ELR (cell line): ENCODE measurements at places on chromosomes 4 and X.

- no peak for DNase-seq
Observed at GRCh38 chr4:6658209-6658595, 17.7 kb downstream of the MRFAP1 start.

DNA sequence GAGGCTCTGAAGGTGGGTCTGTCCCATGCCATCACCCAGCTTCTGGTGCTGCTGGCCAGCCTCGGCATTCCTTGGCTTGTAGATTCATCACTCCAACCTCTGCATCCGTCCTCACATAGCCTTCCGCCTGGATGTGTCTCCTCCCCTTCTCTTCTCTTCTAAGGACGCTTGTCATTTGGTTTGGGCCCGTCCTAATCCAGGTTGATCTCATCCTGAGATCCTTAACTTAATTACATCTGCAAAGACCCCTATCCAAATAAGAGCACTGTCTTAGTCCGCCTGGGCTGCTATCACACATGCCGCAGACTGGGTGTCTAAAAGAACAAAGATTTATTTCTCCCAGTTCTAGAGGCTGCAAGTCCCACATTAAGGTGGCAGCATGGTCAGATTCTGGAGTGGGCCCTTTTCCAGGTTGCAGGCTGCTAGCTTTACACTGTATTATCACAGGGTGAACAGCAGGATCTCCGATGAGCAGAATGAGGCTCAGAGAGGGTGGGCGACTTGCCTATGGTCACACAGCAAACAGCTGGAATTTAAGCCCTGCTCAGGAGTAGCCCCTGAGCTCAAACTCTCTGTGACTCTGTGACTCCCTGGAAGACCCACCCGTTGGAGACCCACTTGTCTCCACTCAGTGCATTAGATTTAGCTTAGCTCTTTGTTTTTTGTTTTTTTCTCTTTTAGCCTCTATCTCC is 113.1 kb downstream of the STK32B start:
- no peak for DNase-seq

GRCh38 chr4:148118633-148119032 is 323.6 kb downstream of the NR3C2 start:
- no peak for DNase-seq

DNA sequence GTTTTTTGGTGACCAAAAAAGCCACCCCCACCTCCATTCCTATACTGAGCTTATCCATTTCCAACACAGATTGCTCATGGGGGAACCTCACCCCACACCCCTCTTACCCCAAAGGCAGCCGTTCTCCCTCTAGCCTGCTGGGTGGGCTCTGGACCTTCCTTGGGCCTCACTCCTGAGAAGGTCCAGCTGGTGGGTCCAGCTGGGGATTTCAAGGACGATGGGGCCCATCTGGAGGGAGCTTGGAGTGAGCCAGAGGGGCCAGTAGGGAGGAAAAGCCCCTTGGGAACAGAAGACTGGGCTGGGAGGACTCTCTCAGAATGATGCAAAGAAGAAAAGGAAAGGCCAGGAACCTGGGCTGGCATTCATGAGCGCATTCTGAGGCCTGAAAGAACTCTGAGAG is 42.0 kb upstream of the PJA1 start:
- no peak for DNase-seq

GRCh38 chr4:144579411-144580030 is 66.4 kb upstream of the HHIP start:
- peak; percentile 88 for DNase-seq

- DNase-seq = peak; percentile 63
Observed at GRCh38 chr4:154719087-154719486, 24.7 kb upstream of the LRAT start.

DNA sequence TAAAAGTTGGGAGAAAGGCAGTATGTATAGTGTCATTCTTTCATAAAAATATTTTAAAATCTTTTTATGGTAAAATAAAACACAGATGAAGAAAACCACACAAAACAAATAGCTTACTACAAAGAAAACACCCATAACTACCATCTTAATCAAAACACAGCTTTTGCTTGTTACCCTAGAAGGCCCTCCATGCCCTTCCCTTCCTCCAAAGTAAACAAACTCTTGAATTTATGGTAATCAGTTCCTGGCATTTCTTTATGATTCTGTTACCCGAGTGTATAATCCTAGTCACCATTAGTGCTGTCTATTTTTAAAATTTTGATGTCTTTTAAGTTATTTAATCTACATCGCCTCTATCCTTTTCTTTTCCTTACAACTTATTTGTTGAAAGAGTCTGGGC is 170.9 kb downstream of the APBB2 start:
- DNase-seq = no peak

DNA sequence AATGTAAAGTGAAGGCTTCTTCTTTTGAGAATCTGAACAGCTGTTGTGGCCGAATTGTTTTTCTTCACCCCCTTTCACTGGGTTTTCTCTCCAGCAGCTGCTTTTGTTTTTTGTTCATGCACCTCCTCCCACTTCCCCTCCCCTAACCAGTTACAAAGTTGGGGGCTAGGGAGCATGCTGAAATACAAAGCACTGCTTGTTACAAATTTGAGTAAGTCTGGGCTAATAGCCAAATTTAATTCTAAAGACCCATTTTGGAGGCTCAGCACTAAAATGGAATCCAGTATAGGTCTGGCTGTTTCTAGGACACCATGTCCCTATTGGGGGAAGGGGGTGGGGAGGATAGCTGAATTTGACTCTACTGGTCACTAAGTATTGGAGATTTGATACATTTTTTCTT is 89.2 kb upstream of the GPM6B start:
- DNase-seq = no peak

- DNase-seq = no peak
Observed at GRCh38 chr4:153072661-153073060, 131.6 kb upstream of the TRIM2 start.

DNA sequence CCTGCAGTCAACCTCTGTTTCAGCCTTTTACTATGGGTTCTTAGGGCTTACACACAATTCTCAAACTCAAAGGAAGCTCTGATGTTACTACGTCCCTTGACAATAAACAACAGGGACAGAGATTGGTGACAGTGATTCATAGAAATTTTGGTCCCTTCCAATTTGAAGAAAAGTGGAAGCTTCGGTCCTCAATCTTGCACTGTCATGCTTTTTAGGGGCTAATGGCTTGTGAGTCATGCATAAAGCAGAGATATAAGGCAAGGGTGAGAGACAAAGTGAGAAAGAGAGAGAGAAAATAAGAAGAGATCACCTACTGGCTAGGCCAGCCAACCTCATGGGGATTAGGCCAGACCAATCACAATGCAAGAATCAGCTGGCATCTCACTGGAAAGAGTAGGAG is 63.2 kb upstream of the STARD8 start:
- no peak for DNase-seq

GRCh38 chr4:151822331-151822730 is 61.5 kb upstream of the GATB start:
- DNase-seq = no peak
